ENCODE measurements at places on chromosomes 2 and 18. TPM values are rescaled to one million over a fixed set of nuclear protein-coding genes. Genes with fewer than 3 reads are reported as not detected.

Gene EFHD1
- 1.2 TPM for total RNA-seq

Gene COL3A1
- not detected for total RNA-seq

Gene REG1B
- total RNA-seq = not detected

Gene CSRNP3
- not detected for total RNA-seq

Gene PREPL
- 25.0 TPM for total RNA-seq

Gene KCNK3
- total RNA-seq = not detected

Measured in activated CD8-positive, alpha-beta T cell treated with anti-CD3 and anti-CD28 coated beads for 36 hours (primary cell).